ENCODE measurements at places on chromosomes 2 and 18. TPM values are rescaled to one million over a fixed set of nuclear protein-coding genes. Genes with fewer than 3 reads are reported as not detected.

DNA sequence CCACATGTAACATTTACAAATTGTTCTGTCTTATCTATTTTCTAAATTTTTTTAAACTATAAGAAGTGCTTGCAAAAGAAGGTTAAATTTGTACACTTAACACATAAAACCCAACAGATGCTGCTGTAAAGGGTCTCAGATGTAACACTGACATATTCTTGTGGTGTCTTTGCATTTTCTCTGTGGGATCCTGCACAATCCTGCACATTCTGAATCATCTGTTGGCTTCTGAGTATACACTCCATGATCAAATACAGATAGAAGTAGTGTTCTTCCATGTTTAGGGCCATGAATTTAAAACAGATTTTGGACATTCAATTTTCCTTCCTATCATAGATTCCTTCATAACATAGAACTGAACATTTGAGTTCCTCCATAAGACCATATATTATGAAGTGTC, 89.0 kb downstream of the SPRED2 start:
- H3K36me3 ChIP-seq: no peaks in the 10 kb centered on the region
- no peaks in the 10 kb centered on the region for H3K4me1 ChIP-seq
- no peaks in the 10 kb centered on the region for H3K27me3 ChIP-seq
- H3K4me3 ChIP-seq: no peak overlapping the region
- no peak overlapping the region for H3K27ac ChIP-seq

DNA sequence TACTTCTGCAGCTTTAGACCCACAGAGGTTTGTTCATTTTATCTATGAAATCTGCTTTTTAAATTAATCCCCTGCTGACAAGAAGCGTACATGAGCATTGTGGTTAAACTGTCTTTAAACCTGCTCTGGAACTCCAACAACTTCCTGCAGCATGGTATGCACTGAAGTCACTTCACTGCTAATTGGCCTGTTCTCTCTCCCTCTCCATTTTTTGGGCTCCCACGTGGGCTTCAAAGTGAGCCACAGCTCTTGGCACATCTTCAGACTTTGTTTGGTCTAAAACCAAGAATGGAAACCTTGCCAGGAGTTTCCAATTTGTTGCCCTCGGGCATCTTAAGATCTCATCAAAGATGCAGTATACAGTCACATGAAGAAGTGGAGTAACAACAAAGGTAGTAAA, 311.4 kb downstream of the LRRTM1 start:
- DNase-seq: no peak
- H3K4me3 ChIP-seq: no peak overlapping the region
- no peak overlapping the region for H3K27ac ChIP-seq
- H3K36me3 ChIP-seq: no peaks in the 10 kb centered on the region
- no peaks in the 10 kb centered on the region for H3K4me1 ChIP-seq

- H3K27ac ChIP-seq: no peak overlapping the region
- no peak for DNase-seq
- no peaks in the 10 kb centered on the region for H3K27me3 ChIP-seq
These were observed 13.3 kb upstream of the CNNM3 start for GRCh38 chr2:96802721-96803120.

GRCh38 chr2:105490204-105490603, 91.4 kb upstream of the FHL2 start:
- no peak overlapping the region for H3K27ac ChIP-seq
- no peaks in the 10 kb centered on the region for H3K36me3 ChIP-seq

Gene AFF3
- 2.1 TPM for polyA plus RNA-seq

DNA sequence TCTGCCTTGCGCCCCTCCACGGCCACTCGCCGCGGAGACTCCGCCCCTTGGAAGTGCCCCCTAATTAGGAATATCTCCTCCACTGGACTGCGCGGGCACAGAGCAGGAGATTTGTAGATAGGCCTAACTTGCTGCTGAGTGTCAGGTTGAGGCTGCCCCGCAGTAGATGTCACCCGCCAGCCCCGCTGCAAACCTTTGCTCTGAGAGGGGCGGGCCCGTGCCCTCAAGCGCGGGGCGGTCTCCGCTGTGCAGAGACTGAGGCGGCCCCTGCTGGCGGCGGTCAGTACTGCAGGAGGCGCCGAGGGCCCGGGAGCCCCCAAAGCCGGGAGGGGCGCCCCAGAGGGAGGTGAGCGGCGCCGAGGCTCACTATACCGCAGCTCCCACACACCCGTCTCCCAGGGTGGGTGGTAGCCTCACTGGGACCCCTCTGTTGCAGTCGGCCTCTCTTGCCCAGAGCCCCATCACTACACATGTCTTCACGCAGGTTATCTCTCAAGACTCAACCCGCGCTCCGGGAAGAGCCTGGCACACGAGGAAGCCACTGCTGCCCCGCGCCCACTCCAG, 2.9 kb upstream of the NEURL3 start:
- H3K4me3 ChIP-seq: peak overlapping the region; percentile 38
- peaks cover 42% of the 10 kb centered on the region for H3K4me1 ChIP-seq
- DNase-seq: peak; percentile 80
- no peak overlapping the region for H3K27ac ChIP-seq
- H3K27me3 ChIP-seq: no peaks in the 10 kb centered on the region

DNA sequence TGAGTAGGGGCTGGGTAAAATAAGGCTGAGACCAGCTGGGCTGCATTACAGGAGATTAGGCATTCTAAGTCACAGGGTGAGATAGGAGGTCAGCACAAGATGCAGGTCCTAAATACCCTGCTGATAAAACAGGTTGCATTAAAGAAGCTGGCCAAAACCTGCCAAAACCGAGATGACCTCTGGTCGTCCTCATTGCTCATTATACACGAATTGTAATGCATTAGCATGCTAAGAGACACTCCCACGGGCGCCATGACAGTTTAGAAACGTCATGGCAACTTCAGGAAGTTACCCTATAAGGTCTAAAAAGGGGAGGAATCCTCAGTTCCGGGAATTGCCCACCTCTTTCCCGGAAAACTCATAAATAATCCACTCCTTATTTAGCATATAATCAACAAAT, 132.2 kb downstream of the ARL4C start:
- H3K27ac ChIP-seq: no peak overlapping the region
- H3K27me3 ChIP-seq: no peaks in the 10 kb centered on the region
- no peaks in the 10 kb centered on the region for H3K36me3 ChIP-seq
- H3K4me1 ChIP-seq: peaks cover 40% of the 10 kb centered on the region
- no peak overlapping the region for H3K4me3 ChIP-seq

DNA sequence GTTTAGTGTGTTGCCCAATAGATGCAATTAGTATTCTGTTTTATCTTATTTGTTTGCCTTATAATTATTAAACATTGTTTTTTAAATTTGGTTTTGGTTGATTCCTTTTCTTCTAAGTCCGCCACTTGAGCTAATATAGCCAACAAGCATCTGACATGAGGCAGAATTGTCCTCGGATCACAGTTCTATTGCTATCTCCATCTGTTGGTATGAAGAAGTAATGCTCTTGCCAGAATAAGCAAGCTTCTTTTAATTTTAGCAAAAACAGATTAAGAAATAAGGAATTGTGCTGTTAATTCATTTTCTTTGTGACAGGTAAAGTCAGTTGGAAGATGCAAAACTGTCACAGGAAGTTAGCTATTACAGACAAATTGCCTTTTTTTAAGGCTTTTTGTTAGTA, 54.3 kb downstream of the R3HDM1 start:
- H3K36me3 ChIP-seq: no peaks in the 10 kb centered on the region
- no peak overlapping the region for H3K27ac ChIP-seq
- H3K27me3 ChIP-seq: no peaks in the 10 kb centered on the region
- no peak for DNase-seq
- no peaks in the 10 kb centered on the region for H3K4me1 ChIP-seq

DNA sequence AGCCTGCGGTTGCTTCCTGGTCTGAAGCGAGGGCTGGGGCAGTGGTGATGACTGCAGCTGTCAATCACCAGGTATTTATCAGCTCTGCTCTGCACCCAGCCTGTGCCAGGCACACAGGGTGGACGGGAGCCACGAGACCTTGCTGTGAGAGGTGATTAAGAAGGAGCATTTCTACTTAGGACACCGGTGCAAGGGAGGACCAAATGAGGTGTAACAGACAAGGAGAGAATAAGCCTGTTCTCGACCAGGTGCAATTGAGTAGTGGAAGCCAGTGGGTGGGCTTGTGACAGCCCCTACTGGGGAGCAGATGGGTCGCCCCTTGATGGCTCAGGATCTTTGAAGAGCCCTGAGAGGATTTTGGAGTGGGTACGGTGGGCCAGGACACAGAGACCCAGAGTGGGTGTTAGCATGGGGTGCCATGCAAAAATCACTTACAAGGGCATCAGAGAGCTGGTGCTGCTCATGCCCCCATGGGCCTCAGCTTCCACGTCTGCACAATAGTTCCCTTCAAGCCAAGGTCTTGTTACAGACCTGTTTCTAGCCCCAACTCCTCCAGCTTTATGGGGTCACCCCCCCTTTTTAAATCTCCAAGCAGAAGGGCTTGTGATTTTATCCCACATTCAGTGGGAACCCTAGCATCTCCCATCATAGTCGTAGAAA, 24.6 kb downstream of the GPR55 start:
- H3K27ac ChIP-seq: no peak overlapping the region
- H3K27me3 ChIP-seq: no peaks in the 10 kb centered on the region
- no peaks in the 10 kb centered on the region for H3K36me3 ChIP-seq

GRCh38 chr18:59873641-59874040, 26.2 kb upstream of the PMAIP1 start:
- H3K4me1 ChIP-seq: no peaks in the 10 kb centered on the region
- no peak for DNase-seq
- H3K36me3 ChIP-seq: no peaks in the 10 kb centered on the region
- H3K4me3 ChIP-seq: no peak overlapping the region

- H3K4me1 ChIP-seq: peaks cover 53% of the 10 kb centered on the region
- H3K36me3 ChIP-seq: no peaks in the 10 kb centered on the region
- H3K27ac ChIP-seq: no peak overlapping the region
- DNase-seq: no peak
These were observed 2.6 kb downstream of the PKP4 start for GRCh38 chr2:158459161-158460003.

GRCh38 chr2:239734436-239735005, 290.6 kb downstream of the NDUFA10 start:
- H3K4me3 ChIP-seq: no peak overlapping the region
- no peaks in the 10 kb centered on the region for H3K27me3 ChIP-seq
- no peaks in the 10 kb centered on the region for H3K36me3 ChIP-seq

GRCh38 chr18:21762181-21762772, 21.7 kb downstream of the MIB1 start:
- DNase-seq: no peak
- H3K36me3 ChIP-seq: peaks cover 17% of the 10 kb centered on the region
- no peaks in the 10 kb centered on the region for H3K4me1 ChIP-seq
- H3K27ac ChIP-seq: no peak overlapping the region
- no peaks in the 10 kb centered on the region for H3K27me3 ChIP-seq

- no peak overlapping the region for H3K27ac ChIP-seq
- H3K4me3 ChIP-seq: no peak overlapping the region
- peaks cover 13% of the 10 kb centered on the region for H3K36me3 ChIP-seq
- no peaks in the 10 kb centered on the region for H3K27me3 ChIP-seq
- DNase-seq: no peak
- no peaks in the 10 kb centered on the region for H3K4me1 ChIP-seq
These were observed 24.5 kb downstream of the NFATC1 start for GRCh38 chr18:79420033-79420745.

Gene MAL
- polyA plus RNA-seq: 14.8 TPM

Gene HDHD2
- polyA plus RNA-seq: 22.4 TPM

- no peak overlapping the region for H3K4me3 ChIP-seq
- H3K27me3 ChIP-seq: no peaks in the 10 kb centered on the region
- peaks cover 27% of the 10 kb centered on the region for H3K36me3 ChIP-seq
These were observed 40.6 kb downstream of the BOLA3 start for GRCh38 chr2:74107071-74107470.

GRCh38 chr2:133957724-133958480, 296.0 kb upstream of the MGAT5 start:
- H3K4me1 ChIP-seq: no peaks in the 10 kb centered on the region
- H3K36me3 ChIP-seq: no peaks in the 10 kb centered on the region
- H3K4me3 ChIP-seq: no peak overlapping the region
- no peak overlapping the region for H3K27ac ChIP-seq
- no peaks in the 10 kb centered on the region for H3K27me3 ChIP-seq
- DNase-seq: no peak

DNA sequence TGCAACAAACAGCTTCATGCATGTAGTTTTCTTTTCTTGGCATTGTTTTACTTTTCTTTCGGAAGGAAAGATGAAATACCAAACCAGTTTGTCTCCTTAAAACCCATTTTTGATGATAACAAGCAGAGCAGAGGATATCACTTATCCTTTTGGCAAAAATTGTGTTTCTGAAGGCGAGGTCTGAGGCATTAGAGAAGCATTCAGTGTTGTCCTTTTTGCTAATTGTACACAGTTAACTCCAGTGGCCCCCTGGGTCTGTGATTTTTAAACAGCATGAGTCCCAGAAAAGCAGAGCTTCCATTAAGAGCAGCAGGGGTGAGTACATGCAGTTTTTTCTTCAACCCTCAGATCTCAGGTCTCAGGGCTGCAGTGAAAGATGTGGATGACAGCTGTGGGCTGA, 41.3 kb downstream of the TTC39C start:
- H3K36me3 ChIP-seq: no peaks in the 10 kb centered on the region
- no peaks in the 10 kb centered on the region for H3K27me3 ChIP-seq
- H3K27ac ChIP-seq: no peak overlapping the region
- H3K4me1 ChIP-seq: peaks cover 18% of the 10 kb centered on the region
- no peak for DNase-seq

GRCh38 chr18:7908681-7909299, 341.7 kb downstream of the PTPRM start:
- no peak overlapping the region for H3K4me3 ChIP-seq
- no peaks in the 10 kb centered on the region for H3K36me3 ChIP-seq
- no peaks in the 10 kb centered on the region for H3K27me3 ChIP-seq
- no peak for DNase-seq
- H3K27ac ChIP-seq: no peak overlapping the region
- H3K4me1 ChIP-seq: no peaks in the 10 kb centered on the region

Gene PTPN4
- 3.8 TPM for polyA plus RNA-seq

Gene ALPG
- polyA plus RNA-seq: not detected

DNA sequence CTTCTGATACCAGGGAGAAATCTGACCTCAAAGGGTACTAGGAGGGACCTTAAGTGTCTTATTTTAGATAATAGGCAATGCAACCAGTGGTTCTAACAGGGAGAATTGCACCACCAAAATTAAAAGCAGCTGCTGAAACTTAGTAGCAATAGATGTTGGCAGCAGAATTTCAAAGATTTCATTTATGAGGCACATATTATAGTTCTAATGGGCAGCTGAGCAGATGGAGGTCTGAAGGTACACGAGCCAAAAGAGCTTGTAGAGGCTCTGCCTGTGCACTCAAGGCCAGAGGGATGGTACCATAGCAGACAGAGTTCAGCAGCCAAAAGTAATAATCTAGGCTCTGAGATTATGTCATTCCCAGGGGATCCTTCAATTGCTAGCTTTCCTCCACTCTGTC, 87.3 kb upstream of the NCKAP5 start:
- DNase-seq: no peak
- no peaks in the 10 kb centered on the region for H3K4me1 ChIP-seq
- no peak overlapping the region for H3K4me3 ChIP-seq
- no peaks in the 10 kb centered on the region for H3K27me3 ChIP-seq

GRCh38 chr18:27762054-27762453, 414.9 kb downstream of the CDH2 start:
- no peaks in the 10 kb centered on the region for H3K27me3 ChIP-seq
- no peaks in the 10 kb centered on the region for H3K4me1 ChIP-seq
- DNase-seq: no peak
- no peak overlapping the region for H3K27ac ChIP-seq

Gene MEP1B
- polyA plus RNA-seq: not detected

- peak overlapping the region; percentile 97 for H3K4me3 ChIP-seq
- H3K36me3 ChIP-seq: no peaks in the 10 kb centered on the region
- peak overlapping the region; percentile 87 for H3K27ac ChIP-seq
- H3K27me3 ChIP-seq: no peaks in the 10 kb centered on the region
These were observed 807 bp downstream of the PELI1 start for GRCh38 chr2:64143169-64144056.

- no peak overlapping the region for H3K4me3 ChIP-seq
- peaks cover 3% of the 10 kb centered on the region for H3K4me1 ChIP-seq
- peak; percentile 60 for DNase-seq
- H3K27ac ChIP-seq: no peak overlapping the region
- no peaks in the 10 kb centered on the region for H3K27me3 ChIP-seq
These were observed 39.3 kb upstream of the DSG1 start for GRCh38 chr18:31278609-31279071.

All from stomach (tissue), 19 donors.